ENCODE measurements at places on chromosomes 2 and 18.

DNA sequence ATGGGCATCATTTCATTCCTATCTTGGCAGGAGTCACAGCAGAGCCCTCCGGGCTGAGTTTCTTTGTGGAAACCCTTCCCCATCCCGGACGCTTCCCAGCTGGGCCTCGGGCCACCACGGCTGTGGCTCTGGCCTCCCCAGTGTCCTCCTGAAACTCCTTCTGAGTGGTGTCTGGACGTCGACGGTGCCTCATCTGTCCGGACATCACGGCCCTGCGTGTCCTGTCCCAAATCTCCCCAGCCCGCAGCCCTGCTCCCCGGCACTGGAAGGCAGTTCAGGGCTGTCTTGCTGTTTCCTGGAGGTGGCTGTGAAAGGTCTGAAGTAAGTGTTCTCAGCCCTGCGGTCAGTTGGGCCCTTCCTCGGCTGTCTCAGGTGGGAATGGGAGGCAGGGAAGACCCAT, 99.8 kb upstream of the TMEM18 start:
- DNase-seq: no peak

GRCh38 chr2:144707736-144708326, 187.9 kb upstream of the ZEB2 start:
- DNase-seq: peak; percentile 57

DNA sequence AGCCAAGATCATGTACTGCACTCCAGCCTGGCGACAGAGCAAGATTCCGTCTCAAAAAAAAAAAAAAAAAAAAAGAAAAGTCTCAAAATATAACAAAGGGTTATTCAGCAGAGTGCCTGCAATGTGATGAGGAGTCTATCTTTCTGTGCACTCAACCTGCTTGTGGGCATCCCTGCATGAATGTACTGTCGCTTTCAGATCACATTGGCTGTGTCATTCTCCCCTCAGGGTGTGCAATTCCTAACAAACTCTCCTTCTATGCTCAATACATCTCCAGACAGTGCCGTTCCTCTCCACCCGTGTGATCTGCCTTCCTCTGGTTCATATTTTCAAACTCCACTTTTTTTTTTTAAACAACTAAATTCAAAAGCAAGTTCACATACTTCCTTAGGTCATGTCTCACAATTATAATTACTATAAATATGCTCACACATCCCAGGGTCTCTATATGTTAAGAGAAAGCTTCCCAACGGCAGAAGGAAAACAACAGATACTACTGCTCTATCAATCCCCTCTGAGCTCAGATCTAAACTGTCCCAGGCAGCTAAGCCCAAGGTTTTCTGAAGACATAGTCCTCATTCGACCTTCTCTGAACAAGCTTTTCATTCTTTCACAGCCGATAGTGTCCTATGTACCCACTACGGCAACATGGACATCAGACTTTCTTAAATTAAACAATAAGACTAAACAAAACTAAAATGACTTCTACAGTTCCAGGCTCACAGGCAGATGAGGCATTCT, 35.2 kb downstream of the PTMA start:
- no peak for DNase-seq

- no peak for DNase-seq
Measured at GRCh38 chr18:56294484-56295183, 343.8 kb downstream of the TXNL1 start.

DNA sequence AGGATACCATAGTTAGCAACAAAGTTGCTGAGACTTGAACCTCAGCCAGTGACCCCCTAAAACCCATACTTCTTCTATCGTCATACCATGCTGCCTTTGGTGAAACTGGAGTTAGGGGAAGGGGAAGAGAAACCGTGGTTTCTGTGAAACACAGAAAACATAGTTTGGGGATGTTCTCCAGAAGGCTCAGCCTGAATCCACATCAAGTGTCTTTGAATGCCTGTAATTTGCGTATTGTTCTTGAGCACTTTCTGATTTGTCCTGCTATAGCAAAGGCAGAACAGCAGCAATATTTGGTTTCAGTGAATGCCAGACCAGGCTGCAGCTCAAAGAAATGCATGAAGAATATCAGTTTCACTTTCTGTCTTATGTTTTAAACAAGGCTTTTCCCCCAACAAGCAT, 258.7 kb downstream of the TTC32 start:
- no peak for DNase-seq

DNA sequence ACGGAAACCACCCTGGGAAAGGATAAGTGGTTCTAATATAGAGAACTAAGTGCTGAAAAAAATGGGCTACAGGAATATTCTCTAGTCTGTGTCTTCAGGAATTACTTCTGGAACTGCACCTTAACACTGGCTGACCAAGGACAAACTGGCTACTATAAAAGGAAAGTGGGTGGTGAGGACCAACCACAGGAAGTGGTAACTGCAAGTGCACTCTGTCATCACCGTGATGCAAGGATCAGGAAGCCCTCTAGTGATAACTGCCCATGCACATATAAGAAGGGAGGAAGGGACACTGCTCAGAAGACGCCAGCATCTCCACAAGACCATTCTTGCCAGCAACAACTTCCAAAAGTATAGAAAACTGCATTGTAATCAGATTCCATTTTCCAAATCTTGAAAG, 424.4 kb upstream of the RGPD4 start:
- no peak for DNase-seq

DNA sequence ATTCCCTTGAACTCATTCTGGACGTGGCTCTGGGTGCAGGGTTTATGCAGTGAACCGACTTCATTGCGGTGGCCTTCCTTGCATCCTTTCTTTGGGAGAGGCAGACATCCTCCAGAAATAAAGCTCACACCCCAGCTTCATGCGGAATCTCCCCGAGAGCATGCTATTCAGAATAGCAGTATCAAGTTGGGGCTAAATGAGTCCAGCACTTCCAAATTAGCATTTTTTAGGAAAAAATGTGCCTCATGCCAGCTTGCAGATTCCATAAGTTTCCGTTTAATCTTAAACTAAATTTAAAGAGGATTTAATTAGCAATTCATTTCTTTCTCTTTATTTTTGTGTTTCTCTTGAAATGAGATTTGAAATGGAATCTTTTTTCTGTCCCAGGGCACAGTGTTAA, 107.4 kb upstream of the HDAC4 start:
- no peak for DNase-seq

- DNase-seq: peak; percentile 78
Measured at GRCh38 chr2:176096986-176097819, 2.4 kb upstream of the HOXD12 start.
